ENCODE measurements at places on chromosomes 5 and 9.

DNA sequence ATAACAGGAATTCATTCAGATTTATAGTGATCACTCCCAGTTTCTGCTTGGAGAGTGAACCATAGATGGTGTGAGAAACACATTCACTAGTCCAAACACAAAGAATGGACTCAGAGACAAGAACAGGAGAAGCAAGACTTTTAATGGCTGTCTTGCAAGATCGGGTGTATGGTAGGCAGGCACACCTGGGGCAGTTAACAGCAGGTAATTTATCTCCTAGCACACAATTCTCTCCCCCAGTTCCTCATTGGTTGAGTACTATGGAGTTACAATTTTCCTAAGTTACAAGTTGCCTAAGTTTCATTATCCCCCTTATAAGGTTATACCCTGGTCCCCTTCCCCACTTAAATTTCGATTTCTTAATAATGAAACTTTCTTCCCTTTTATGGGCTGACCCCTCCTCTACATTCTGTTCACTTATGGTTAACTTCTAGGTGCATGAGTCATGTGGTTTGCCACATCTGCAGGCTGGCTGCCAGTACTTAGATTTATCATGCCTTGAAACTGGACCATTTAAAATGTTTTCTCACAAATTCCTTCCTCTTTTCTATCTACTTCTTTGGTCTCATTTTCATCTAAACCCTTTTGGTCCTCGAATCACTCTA, 623.3 kb downstream of the HINT1 start:
- no peak for DNase-seq

DNA sequence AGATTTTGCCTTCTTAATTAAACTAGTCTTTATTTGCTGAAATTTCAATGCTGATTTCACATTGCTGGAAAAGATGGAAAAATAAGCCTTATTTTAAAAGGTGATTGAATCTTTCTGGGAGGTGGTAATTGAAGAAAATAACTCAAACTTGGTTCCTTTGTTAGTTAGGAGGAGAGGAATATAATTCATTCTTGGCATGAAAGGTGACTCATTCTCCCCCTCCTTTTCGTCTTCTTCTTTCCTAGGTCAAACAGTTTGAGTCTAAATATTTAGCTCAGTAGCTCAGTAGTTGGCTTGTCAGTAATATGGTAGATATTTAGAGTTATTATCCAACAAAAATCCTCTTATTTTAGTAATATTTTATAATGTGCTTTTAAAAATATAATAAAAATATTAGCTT, 353.9 kb upstream of the MEF2C start:
- no peak for DNase-seq

GRCh38 chr9:135146766-135147473, 59.5 kb downstream of the OLFM1 start:
- no peak for DNase-seq

DNA sequence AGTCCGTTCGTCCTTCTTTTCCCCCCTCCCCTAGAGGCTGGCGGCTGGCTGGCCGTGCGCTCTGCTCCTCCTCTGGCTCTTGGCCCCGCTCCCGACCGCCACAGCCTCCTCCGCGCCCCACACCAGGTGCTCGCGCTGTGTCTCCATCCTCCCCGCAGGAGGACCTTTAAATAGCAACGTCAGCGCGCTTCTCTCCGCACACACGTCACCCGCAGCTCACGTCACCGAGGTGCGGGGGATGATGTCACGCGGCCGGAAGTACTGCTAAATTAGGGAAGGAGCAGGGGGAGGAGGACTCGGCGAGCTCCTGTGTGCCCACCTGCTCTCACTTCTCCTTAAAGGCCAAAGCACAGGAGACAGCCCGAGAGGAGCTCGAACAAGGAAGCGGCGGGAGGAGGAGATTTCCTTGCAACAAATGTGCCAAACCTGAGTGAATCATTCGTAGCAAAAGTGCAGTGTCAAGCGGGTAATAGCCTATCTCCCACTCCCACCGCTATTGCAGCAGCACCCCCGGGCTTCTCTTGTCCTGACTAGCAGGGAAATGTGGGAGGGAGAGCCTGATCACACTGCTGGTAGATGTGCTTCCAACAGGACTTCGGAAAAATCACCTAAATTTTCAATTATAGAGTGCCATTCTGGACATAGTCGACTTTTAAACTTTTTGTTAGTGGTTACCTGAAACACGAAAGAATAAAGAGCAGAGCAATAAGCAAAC, 614 bp upstream of the HOMER1 start:
- DNase-seq: peak; percentile 59

DNA sequence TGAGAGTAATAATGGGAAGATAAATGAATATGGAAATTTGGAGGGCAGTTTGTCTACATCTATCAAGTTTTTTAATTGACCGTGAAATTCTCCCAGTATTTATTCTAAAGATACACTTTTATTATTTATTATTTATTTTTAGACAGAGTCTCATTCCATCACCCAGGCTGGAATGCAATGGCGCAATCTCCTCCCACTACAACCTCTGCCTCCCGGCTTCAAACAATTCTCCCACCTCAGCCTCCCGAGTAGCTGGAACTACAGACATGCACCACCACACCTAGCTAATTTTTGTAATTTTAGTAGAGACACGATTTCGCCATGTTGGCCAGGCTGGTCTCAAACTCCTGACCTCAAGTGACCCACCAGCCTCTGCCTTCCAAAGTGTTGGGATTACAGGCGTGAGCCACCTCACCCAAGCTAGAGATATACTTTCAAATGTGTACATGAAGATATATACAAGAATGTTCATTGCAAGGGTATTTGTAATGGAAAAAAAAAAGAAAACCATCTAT, 97.7 kb upstream of the SLC12A2 start:
- no peak for DNase-seq

- no peak for DNase-seq
These were observed 3.9 kb downstream of the ALAD start for GRCh38 chr9:113397203-113397631.

DNA sequence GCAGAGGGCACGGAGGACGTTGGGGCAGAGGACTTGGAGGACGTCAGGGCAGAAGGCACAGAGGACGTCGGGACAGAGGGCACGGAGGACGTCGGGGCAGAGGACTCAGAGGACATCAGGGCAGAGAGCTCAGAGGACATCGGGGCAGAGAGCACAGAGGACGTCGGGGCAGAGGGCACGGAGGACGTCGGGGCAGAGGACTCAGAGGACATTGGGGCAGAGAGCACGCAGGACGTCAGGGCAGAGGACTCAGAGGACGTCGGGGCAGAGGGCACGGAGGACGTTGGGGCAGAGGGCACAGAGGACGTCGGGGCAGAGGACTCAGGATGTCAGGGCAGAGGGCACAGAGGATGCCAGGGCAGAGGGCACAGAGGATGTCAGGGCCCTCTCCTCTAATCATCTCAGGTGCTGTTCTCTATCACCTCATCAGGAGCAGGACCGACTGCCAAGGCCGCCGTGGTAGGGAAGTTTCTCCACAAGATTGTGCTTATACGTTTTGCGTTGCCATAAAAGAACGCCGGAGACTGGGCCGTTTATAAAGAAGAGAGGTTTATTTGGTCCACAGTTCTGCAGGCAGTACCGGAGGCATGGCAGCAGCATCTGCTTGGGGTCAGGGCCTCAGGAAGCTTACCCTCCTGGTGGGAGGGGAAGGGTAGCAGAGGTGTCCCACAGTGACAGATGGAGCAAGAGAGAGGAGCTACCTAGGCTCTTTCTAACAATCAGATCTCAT, 29.4 kb upstream of the ADAMTS2 start:
- DNase-seq: no peak

- DNase-seq: no peak
These were observed 159.0 kb downstream of the TLE1 start for GRCh38 chr9:81530310-81530810.

DNA sequence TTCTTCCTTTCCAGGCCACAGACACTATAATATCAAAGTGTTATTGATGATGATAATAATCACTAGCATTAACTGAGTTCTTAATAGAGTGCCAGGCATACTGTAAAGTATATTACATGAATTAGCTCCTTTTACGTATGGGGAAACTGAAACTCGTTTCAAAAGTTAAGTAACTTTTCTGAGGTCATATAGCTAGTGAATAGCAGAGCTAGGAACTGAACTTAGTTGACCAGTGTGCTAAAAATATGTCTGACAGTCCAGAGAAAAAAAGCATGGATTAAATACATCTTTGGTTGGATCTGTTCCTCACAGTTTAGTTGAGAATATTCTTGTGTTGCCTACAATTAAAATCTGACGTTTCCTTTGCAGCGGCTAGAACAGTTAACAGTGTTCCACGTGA, 18.4 kb upstream of the CATSPER3 start:
- no peak for DNase-seq

- no peak for DNase-seq
These were observed 187.8 kb downstream of the NXNL2 start for GRCh38 chr9:88722753-88723152.

DNA sequence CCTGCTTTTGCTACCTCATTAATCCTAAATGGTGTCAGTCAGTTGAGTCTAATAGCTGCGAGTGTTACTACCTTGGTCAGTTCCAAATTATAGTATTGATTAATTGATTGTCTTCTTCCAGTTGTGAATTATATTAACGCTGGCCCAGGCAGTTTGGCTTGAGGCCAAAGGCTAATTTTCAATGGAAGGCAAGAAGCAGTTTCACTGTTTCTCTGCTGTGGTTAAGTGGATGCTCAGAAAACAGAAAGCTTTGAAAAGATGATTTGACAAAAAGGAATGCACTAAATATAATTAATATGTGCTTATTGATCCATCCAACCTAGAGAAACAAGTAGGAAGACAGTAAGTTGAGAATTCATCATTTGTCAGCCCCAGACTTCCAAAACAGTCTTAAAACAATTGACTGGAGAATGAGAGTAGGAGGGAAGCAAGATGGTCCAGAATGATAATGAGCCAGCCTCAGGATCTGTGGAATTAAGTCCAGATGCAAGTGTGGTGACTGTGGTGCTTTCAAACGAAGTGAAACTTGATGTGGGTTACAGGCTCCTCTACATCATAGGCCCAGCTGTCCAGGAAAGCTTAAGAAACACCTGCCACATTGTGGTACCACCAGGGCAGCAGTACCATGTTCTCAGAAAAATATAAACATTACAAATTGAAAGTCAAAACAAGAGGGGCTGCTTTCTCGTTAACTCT, 1371.0 kb upstream of the DMAC1 start:
- DNase-seq: no peak

DNA sequence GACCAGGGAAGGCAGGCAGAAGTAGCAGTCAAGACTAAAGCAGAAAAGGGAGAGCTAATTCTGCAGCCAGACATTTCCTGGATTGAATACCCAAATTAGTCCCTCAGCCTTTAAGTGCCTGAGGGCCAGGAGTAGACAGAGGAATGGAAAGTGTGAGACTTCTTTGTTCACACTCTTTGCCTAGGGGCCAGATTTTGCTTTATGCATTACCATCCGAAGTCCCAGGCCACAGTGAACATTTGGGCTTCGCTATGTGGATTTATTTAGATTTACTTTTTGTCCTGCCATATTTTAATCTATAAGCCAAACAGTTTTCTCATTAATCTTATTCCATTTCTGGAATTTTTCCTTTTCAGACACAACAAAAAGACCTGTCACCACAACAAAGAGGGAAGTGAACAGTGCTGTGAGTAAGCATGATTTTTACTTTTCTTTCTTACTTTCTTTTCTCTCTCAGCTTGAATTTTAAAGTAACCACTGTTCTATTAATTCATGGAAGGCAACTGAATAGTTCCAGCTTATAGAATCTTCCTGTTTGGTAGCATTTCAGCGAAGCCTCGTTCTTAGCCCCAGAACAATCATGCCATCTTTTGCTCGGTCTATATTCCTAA, 52.6 kb downstream of the PDCD1LG2 start:
- DNase-seq: no peak

GRCh38 chr5:134821841-134822240, 23.9 kb upstream of the C5orf24 start:
- DNase-seq: no peak

- no peak for DNase-seq
These were observed 18.2 kb downstream of the C9orf153 start for GRCh38 chr9:86241216-86241615.

- DNase-seq: no peak
These were observed 22.0 kb upstream of the TGFBI start for GRCh38 chr5:136006761-136007251.

GRCh38 chr5:42583322-42583721, 160.1 kb downstream of the GHR start:
- DNase-seq: no peak

GRCh38 chr9:106432631-106433030, 430.3 kb upstream of the ZNF462 start:
- no peak for DNase-seq

DNA sequence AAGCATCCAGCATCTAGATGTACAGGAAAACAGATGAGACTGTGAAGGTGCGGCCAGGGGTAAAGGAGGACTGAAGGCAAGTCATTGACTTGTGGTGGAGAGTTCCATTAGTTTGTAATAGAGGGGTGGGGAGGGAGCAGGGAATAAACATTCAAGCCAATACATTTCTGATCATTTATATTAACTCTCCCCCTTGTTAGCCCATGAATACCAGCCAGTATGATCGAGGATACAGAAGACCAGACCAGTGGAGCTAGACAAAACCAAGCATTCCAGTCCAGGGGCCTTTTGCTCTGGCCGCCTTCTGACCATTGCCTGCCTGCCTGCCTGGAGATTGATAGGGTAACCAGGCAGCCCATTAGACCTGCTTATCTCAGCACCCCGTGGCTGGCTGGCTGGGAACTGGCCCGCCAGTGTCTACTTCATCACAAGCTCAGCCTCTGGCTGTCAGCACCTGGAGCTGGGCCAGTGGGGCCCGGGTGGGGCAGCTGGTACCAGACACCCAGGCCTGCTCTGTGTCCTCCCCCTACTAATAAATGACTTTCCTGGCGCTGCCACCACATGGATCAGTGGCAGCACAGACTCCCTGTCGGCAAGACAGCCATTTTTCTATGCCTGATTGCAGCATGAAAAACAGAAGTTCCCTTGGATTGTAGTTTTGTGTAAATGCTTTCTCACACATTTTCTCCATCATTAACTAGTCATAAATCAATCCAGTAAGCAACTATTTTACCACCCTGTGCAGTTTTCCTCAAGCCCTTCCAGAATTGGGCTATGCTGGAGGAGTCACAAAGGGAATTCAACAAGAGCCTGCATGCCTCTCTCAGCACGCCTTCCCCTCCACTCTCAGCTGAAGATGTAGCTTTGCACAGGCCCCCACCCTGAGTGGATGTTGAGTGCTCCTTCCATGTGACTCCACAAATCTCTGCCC, 181.3 kb downstream of the SNCAIP start:
- DNase-seq: peak; percentile 6

DNA sequence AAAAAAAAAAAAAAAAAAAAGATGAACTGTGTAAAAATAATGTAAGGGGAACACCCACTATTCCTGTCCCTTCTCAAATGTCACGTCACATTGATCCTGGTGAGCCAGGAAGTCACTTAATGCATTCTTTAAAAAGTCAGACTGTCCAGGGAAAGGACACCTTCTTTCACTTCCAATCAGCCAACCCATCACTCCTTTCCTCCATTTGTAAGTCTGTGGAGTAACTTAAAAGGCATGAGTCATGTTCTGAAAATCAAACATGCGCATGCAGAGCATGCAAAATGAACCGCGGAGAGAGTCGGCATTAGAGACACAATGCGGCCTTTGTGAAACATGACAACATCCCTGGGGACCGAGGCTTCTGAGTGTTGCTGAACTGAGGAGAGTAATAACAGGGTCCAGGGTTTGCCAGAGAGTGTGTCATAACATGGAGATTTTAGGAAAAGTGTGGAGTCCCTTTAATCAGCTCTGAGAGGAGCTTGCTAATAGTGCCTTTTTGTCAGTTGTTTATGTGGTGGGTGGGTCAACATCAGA, 77.6 kb upstream of the SEMA6A start:
- DNase-seq: no peak

GRCh38 chr5:137563301-137563645, 64.1 kb upstream of the SPOCK1 start:
- DNase-seq: no peak
